ENCODE measurements at places on chromosomes 1 and 21.
A peak's percentile ranks its signal among the peaks of the same experiment; 100 is the strongest.

- no peak for DNase-seq
These were observed 996 bp upstream of the C1orf159 start for GRCh38 chr1:1116701-1117468.

DNA sequence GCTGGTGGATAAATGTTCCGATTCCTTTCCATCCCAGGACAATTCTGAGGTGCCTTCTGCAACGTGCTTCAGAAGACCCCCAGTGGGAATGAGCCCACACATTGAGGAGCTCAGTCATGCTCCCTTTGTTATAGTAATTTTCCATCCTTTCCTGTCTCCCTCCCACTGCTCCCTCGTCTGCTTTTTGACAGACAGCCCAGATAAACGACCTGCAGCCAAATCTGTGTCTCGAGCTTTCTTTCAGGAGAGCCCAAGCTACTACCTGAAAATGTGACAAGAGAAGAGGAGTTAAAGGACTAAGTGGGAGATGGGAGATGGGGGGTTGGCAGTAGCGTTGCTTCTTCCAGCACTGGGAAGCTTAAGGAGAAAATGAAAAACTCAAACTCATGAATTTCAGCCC lies 65.9 kb upstream of the LRRN2 start:
- DNase-seq, result no peak

GRCh38 chr1:191963286-191963685 lies 195.0 kb upstream of the RGS18 start:
- no peak for DNase-seq

DNA sequence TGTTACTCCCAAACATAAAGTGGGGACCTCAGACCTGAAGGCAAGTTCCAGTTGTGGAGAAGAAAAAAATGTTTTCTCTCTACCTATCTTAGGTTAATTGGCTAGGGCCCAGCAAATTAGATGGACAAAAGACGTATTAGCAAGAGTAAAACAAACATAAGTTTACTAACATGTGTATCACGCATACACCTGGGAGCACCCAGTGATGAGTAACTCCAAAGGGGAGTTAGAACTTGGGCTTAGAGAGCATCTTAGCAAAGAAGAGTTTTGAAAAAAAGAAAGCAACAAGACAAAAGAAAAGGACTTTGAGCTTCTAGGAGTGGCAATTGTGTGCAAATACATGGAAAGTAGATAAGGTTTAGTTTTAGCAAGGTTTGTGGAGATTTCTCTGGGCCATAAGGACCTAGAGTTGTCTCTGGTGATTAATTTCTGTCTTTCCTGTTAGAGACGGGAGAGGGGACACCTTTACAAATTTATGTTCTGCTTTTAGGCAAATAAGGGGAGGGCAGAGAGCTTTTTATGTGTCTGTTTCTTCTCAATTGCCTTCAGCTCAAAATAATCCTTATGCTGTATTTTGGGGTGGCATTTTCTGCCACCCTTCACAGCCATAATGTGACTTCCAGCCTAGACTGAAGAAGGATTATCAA lies 76.7 kb upstream of the PTGFRN start:
- no peak for DNase-seq

- peak; percentile 92 for DNase-seq
These were observed at the start of gene RUNX1 for GRCh38 chr21:35048706-35049617. RUNX1 (minus strand) TSS chr21:35049302.

GRCh38 chr1:229374485-229374884 lies 31.6 kb upstream of the CCSAP start:
- DNase-seq, result no peak

GRCh38 chr1:147851149-147851548 lies 51.4 kb upstream of the GJA8 start:
- peak; percentile 5 for DNase-seq

All from kidney glomerular epithelial cell (primary cell).